ENCODE measurements at places on chromosomes 16 and 17.

DNA sequence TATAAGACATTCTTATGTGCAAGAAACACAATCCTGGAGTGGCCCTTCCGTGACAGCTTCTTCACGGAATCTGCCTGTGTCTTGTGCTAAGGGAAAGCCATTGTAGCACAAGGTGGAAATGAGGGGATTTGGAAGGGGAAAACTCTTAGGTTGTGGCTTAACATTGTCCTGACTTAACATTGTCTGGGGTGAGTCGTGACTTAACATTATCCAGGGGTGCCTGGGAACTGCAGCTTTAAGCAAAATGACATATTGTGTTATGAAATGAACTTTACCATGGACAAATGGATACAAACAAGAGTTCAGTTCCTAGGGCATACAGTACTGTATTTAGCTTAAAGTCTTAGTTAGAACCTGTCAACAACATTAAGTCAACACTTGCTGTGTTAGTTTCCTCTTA lies 323.9 kb downstream of the CPPED1 start:
- no peak for DNase-seq

DNA sequence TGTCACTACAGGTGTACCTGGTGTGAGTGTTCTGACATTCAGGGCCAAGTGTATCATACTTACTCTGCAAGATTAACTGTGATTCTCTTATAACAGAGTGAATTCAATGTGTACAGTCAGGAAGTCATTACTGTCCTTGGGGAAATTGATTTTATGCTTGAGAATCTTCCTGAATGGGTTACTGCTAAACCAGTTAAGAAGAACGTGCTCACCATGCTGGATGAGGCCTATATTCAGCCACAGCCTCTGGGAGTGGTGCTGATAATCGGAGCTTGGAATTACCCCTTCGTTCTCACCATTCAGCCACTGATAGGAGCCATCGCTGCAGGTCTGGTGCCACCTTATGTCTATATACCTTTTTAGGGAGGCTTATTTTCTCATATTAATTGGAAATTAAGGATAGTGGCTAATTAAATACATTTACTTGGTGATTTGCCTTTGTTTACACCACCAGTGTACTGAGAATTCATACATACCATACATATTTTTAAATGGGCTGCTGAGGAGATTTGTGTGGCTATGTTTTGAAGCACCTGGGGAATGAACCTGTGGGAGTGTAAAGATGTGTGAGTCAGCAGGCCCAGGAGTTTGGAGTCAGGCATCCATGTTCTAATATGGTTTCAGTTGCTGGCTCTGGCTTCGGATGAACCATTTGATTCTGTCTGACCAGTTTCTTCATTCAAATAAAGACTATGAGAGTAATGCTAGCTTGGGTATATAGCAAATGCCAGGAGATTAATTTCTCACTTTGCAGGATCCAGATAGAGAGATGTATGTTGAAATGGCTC lies 3.1 kb downstream of the ALDH3A2 start:
- DNase-seq: no peak

DNA sequence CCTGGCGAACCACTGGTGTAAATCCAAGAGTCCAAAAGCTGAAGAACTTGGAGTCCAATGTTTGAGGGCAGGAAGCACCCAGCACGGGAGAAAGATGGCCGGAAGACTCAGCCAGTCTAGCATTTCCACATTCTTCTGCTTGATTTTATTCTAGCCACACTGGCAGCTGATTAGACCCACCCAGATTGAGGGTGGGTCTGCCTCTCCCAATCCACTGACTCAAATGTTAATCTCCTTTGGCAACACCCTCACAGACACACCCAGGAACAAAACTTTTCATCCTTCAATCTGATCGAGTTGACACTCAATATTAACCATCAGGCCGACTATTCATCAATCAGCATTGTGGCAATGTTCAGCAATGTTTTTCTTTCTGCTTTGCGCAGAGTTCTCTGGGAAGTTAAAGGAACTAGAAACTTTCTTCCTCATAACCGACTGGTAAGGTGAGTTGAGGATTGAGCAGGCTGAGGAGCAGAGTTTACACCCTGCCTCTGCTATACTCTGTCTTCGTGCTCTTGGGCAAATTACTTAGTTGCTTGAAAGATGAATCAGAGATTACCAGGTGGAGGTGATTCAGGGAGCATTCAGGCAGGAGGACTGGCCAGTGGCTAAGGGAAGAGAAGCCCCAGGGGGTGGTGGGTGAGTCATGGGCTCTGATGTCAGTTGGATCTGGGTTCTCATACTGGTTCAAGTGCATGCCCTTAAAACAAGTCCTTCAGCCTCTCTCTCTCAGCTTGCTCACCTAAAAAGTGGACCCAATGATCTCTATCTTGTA lies 28.2 kb upstream of the BRD7 start:
- no peak for DNase-seq

GRCh38 chr16:67399749-67400704 lies 6.7 kb upstream of the TPPP3 start:
- no peak for DNase-seq

GRCh38 chr17:347309-347899 lies 5.2 kb downstream of the RPH3AL start:
- no peak for DNase-seq

DNA sequence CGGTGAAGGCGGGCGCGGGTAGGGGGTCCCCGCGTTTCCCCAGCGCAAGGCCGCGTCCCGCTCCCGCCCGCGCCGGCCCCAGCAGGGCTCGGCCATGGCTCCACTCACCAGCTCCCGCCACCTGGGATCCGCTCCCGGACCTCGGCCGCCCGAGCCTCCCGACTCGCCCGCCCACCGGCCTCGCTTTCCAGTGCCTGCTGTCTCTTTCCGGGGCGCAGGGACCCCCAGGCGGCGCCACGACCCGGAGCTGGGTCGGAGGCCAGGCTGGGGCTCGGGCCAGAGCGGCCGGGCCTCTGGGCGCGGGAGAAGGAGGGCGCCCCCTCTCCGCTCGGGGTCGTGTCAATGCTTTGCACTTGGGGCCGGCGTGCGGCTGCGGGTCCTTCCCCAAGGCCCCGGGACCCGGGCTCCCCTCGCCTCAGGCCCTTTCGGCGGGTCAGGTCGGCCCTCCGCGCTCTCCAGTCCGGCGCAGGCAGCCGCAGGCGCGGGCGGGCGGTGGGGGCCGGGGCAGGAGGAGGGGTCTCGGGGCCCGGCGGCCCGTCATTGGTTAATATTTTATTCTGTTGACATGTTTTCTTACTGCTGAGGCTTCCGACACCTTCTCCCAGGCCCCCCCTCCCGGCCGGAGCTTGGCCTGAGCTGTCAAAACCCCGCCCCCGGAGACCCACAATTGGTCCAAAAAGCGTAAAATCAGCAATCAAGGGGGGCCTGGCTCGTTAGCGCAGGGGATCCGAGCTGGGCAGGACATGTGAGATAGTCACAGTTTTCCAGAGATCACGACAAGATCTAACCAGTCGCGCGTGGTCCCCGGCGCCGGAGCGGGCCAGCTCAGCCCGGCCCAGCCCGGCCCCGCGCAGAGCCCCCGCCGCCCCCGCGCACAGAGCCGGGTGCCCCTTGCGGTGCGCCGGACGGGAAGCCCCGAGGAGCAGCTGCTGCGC lies at the start of gene TBX2:
TBX2 (plus strand) TSS at position 713 of the 935 bp plus-strand sequence. CDS start 334 bp downstream, outside the sequence.
- peak; percentile 88 for DNase-seq

DNA sequence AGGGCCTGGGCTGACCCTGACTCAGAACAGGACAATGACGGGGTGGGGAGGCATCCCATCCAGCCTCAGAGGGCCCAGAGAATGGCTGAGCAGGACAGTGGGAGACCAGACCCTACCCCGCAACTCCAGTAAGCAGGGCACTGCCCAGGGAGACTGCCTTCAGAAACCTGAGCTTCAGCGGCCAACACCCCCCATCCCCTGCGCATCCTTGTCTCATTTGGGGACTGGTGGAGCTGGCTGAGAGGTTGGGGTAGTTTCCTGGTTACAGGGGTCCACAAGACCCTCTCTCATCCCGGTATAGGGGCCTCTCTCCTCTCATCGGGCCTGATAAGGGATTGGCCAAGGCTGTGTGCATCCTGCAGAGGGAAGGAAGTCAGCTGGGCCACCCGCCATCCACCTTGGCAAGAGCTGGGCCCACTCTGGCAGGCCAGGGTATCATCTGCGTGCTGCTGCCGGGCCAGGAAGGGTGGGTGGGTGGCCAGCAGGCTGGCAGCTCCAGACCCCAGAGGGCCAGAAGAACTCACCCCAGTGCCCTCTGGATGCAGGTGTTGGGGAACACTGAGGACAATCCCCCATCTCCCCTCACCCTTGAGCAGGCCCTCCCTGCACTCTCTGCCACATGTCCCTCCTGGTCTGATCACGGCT lies 229.1 kb downstream of the KATNIP start:
- no peak for DNase-seq

GRCh38 chr16:13425836-13426235 lies 494.1 kb upstream of the ERCC4 start:
- no peak for DNase-seq

DNA sequence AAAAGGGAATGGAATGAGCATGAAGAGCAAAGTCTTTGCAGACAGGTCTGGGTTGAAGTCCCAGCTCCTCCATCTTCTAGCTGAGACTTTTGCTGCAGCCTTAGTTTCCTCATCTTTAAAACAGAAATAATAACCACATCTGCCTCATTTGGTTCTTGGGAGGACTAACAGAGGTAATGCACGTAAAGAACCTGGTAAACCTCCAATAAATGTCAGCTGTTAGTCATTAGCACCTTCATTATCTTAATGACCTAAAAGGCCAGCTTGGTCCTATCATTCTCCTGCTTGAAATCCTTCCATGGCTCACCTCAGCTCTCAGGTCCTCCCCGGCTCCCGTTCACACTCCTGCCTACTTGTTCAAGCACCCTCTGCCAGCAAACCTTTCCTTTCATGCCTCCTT lies 51.8 kb downstream of the SKAP1 start:
- DNase-seq: no peak

DNA sequence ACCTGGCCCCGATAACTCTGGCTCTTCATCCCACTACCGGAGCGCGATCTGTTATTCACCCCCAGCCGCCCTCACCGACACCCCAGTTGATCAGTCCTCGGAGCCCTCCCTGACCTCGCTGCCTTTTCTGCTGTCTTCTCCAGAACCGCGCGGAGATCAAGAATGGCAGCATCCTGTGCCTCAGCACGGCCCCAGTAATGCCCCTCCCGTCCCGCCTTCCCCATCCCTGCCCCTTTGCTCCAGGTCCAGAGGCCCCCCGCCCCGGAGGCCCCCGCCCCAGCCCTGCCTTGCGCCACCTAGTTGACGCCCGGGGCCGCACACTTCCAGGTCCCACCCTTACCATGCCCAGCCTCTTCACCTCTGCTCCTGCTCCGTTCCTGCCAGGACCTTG lies 872 bp downstream of the ELMO3 start:
- DNase-seq: no peak

DNA sequence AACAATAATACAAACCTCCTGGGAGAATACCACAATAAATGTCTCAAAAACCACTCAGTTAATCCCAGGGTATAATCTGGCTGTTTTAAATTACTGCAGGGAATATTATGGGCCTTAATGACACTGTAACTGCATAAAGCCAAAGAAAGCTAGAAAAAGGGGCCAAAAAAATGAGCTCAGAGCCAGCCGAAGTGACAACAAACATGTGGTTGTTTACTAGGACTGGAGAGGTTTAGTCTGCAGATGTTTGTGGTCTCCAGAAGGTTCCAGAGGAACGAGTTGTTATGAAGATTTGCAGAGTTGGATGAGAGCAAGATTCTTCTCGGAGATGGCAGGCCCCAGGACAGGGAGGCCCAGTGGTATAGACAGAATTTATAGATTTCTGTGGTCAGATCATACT lies 97.1 kb upstream of the AKTIP start:
- DNase-seq: no peak

DNA sequence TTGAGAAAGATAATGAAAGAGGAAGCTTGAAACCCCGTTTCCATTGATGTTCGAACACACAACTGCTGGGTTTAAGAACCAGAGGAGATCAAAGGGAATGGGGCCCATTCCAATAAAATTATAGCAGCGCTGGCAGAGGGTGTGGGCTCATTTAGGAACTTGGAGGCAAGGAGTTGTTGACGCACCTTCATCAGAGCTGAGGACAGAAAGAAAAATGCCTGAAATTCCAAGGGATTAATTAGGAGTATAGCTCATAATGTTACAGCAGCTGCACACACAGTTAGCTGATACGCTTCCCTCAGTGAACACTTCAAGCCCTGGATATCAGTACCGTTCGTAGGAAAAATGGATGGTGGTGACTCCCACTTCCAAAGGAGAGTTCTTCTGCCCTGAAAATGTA lies 127.2 kb downstream of the AXIN2 start:
- no peak for DNase-seq

DNA sequence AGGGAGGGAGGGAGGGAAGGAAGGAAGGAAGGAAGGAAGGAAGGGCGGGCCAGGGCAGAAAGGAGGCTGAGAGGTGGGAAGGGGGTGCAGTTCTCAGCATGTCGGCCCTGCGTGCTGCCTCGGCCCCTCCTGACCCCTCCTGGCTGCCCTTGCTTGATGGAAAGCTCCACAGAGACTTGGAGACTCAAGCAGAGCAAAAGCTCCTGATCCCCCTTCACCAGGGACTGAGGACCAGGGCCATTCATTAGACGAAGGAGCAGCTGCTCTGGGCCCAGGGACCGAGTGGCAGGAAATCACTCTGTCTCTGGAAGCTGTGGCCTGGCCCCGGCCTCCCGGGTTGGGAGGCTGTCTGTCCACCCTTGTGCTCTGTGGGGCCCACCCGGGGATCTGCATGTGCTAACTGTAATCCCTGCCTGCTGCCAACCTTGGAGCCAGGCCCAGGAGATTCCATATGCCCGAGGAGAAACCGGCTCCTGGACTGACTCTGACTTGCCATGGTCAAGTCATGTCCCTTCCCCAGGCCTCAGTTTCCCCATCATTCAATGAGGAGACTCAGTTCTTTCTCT lies 27.4 kb upstream of the C1QL1 start:
- DNase-seq: no peak

DNA sequence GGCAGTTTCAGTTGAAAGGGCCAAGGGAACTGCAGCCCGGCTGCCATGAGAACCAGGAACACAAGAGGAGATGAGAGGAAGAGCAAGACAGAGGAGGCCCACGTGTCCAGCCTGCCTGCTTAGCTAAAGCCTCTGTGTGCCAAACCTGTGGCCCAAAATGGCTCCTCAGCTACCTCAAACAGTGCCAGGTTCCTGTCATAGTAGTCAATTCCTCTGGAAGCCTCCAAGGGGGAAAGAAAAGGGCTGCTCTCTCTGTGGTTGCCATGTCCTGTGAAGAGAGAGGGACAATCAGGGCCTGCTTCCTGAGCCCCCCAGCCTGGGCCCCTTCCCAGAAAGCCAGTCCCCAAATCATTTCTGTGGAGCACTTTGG lies 5.2 kb downstream of the SLC12A4 start:
- no peak for DNase-seq

DNA sequence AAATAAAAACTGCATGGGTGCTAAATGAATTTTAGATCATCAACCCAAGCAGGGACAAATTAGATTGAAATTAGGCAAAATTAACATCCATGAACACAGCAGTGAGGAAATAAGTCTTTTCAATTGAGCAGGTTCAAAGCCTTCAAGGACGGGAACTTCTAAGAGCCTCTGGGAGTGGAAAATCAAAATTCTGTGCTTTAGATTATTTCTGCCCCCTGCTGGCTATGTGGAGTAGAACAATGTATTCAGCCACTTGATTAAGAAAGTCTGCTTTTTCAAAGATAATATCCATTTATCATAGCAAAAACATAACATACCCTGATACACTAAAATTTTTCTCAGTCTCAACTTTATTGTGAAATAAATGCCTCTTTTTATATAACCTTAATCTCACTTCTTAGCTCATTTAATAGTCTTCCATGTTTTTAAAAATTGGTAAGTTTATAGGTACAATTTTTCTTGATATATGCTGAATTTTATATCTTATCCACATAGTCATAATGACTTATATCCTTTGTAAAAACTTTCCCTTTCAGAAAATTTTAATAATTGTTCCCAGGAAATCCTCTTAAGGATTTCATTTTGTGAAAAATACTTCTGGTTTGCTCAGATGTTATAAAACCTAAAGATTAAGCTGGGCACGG lies 28.1 kb upstream of the NOL11 start:
- peak; percentile 53 for DNase-seq

Measured in NCI-H1930 (cell line).